Mesothelial cell of epicardium (in vitro differentiated cells): ENCODE measurements at places on chromosomes 4 and X.

DNA sequence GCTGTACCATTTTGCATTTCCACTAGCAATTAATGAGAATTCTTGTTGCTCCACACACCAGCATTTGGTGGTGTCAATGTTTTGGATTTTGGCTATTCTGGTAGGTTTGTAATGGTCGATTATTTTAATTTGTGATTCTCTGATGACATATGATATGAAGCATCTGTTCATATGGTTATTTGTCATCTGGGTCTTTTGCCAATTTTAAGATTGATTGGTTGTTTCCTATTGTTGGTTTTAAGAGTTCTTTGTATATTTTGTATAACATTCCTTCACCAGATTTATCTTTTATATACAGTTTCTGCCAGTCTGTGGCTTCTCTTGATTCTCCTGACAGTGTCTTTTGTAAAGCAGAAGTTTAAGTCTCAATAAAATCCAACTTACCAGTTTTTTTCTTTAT lies 18.5 kb upstream of the BDH2 start:
- DNase-seq, result no peak

GRCh38 chr4:163673848-163674697 lies 179.6 kb downstream of the TMA16 start:
- no peak for DNase-seq

- DNase-seq, result no peak
Observed at GRCh38 chr4:110636171-110636679, 13.3 kb upstream of the PITX2 start.

DNA sequence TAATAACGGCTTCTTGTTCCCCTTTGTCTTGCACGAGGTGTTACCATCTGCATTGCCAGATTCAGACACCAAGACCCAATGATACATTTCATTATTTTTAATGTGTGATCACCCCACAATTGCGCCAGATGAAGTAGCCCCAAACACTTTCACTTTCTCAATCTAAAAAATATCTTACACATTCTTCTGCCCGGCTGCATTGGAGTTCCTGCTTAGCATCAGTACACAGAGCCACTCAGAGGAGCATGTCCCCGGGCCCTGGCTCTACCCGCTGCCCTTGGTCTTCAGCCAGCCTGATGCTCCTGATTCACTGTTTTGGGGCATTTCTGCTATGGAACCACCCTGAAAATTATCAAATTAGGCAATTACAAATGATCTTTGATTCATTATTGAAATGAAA lies 66.0 kb upstream of the TENM3 start:
- no peak for DNase-seq

DNA sequence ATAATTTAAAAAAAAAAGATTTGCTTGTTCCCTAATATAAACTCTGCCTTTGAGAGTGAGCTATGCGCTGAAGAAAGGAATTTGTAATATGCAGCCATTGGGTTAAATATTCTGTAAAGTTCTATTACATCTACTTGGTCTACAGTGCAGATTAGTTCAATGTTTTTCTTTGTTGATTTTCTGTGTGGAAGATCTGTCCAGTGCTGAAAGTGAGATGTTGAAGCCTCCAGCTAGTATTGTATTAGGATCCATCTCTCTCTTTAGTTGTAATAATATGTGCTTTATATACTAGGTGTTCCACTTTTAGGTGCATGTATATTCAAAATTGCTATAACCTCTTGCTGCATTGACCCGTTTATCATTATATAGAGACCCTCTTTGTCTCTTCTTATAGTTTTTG lies 49.8 kb downstream of the MAGEE1 start:
- DNase-seq, result no peak

GRCh38 chrX:145673841-145674240 lies 143.8 kb upstream of the SLITRK2 start:
- no peak for DNase-seq

- DNase-seq, result no peak
Observed at GRCh38 chr4:119733431-119733830, 104.8 kb upstream of the PDE5A start.

DNA sequence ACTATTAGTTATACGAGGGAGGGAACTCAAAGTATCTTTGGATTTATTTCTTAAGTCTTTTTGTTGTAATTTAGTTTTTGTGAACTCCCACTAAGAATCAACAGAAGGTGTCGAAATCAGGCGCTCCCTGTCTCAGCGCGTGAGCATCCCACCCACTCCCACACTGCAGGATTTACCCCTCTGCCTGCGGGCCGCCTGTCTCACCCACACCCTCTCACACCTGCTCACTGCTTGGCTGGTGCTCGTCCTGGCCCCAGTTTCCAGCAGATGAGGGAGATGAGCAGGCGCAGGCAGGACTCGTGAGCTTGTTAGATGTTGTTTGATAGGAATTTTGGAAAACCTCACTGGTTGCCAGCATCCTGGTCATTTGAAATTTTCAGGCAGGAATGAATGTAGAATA lies 20.8 kb upstream of the HGFAC start:
- DNase-seq, result no peak

- no peak for DNase-seq
Observed at GRCh38 chr4:156242390-156242789, 288.7 kb upstream of the CTSO start.

- DNase-seq, result no peak
Observed at GRCh38 chr4:86688026-86688425, 93.9 kb downstream of the PTPN13 start.

GRCh38 chr4:148926276-148927260 lies 484.4 kb upstream of the NR3C2 start:
- no peak for DNase-seq

DNA sequence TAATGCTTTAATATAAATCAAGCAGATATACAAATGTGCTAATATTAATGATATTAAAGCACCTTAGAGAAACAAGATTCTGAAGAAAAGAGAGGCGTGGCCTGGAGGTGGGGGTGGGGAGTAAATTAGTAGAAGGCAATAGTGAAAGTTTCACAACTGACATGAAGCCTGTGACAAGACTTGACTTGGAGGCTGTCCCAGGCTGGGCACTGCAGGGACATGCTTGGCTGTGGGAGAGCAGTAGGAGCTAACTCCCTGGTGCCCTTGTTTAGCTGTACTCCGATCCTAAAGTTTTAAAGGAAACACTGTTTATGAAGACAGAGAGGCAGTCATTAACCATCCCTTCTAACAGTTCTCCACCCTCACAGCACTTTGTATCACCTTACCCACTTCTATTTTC lies 239.0 kb upstream of the MAB21L2 start:
- DNase-seq, result no peak

DNA sequence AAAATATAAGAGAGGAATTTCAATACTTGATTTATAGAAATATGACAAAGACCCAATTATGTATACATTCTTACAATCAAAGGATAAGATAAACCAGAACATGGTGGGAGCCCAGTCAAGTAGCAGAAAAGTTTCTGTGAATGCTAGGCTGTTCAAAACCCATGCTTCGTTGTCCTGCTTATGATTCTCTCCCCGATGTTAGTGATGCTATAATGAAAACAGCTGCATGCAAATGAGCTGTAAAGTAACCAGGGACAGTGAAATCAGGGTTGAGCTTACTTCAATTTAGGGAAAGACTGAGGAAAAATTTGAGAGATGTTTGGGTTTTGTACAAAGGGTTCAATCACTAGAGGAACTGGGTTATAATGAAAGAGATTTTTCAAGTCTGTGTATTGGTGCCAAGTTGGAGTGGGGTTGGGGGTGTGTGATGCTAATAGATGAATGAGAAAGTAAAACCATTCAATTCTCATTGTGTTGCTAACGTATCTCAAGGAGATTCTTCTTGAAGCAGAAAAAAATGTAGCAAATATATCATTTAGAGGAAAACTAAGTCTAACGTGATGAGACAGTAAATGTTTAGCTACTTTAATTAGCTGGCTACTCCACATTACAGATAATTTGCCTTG lies 59.3 kb upstream of the PPP1R2C start:
- DNase-seq, result no peak

DNA sequence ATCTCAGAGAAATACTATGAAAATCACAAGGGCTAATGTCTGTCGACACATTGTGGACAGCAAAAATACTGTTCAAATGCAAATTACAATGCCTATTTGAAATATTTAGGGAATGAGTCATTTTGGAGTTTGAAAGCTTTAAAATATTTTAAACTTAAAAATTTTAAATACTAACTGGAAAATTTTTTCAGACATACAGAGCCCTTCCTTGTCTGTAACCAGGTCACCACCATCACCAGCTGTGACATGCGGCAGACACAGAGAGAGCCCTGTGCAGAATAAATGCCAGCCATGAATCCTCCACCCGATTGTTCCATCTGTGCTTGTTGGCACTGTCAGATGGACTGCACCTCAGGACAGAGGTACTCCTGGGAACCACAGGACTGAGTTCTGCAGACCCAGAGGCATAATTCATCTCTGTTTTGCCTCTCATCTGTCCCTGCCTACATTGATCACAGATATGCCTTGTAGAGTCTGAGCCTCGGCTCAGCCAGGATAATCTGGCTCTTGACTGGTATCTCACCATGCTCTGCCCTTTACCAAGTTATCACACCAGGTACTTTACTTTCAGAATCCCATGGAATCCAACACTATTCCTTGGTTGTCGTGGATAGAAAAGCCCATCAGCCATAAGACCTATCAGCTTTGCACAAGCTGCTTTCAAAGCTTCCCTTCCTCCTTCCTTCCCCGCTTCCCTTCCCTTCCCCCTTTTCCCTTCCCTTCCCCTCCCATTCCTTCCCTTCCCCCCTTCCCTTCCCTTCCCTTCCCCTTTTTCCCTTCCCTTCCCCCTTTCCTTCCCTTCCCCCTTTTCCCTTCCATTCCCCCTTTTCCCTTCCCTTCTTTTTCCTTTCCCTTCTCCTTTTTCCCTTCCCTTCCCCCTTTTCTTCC lies 67.2 kb downstream of the TBC1D9 start:
- no peak for DNase-seq

DNA sequence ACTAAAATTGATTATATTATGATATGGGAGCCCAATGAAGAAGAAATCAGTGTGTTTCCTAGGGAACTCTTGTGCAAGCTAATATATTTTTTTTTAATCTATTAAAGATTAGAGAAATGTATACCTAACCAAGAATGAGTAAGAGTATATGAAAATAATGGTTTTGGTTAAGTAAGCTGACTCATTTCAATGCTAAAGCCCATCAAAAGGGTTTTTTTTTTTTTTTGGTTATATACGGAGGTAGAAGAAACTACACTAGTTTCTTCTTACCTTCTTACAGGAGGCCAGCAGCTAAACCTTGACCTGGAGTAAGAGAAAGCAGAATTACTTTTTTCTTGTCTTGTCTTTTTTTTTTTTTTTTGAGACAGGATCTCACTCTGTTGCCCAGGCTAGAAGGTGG lies 27.5 kb downstream of the RUFY3 start:
- no peak for DNase-seq
